Sigmoid colon (tissue), 7 donors: ENCODE measurements at places on chromosomes 5 and 9. TPM values are rescaled to one million over a fixed set of nuclear protein-coding genes. Genes with fewer than 3 reads are reported as not detected.

The PHF24 gene
- total RNA-seq = 0.66 TPM

The BNC2 gene
- total RNA-seq = 117 TPM

The UBAP2 gene
- total RNA-seq = 31.6 TPM

The FGF18 gene
- not detected for total RNA-seq

The MAPKAP1 gene
- total RNA-seq = 91.3 TPM

The LCN10 gene
- 6.4 TPM for total RNA-seq

The SCAI gene
- 9.3 TPM for total RNA-seq

The DMRTA1 gene
- 0.83 TPM for total RNA-seq

The FOXI1 gene
- not detected for total RNA-seq

The C9 gene
- not detected for total RNA-seq

The ACOT12 gene
- not detected for total RNA-seq

The SCGB3A2 gene
- total RNA-seq = not detected

The PPIC gene
- total RNA-seq = 79.2 TPM

The APBA1 gene
- 6.7 TPM for total RNA-seq

The PCSK1 gene
- total RNA-seq = 1.8 TPM

The CDKN2A gene
- total RNA-seq = 4.2 TPM

The SPATA31A3 gene
- total RNA-seq = not detected

The ISCA1 gene
- total RNA-seq = 61.9 TPM

The PPP1R2B gene
- not detected for total RNA-seq

The TNFSF15 gene
- 2.3 TPM for total RNA-seq

The SIT1 gene
- total RNA-seq = not detected

The ALDH7A1 gene
- total RNA-seq = 18.9 TPM
